Stimulated activated CD4-positive, alpha-beta T cell treated with anti-CD3 and anti-CD28 coated beads, Interleukin-4, amount 100 ng/mL, for 4 hours (primary cell): ENCODE measurements at places on chromosomes 1 and 21.

DNA sequence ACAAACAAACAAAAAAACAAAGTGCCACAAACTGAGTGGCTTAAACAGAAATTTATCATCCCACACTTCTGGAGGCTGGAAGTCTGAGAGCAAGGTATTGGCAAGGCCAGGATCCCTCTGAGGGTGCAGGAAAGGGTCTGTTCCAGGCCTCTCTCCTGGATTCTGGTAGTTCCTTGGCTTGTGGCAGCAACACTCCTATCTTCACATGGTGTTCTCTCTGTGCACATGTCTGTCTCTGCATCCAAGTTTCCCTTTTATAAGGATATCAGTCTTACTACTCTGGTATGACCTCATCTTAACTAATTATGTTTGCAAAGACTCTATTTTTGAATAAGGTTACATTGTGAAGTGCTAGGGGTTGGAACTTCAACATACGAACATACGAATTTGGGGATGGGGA is 5.3 kb upstream of the VASH2 start:
- no peak for DNase-seq

DNA sequence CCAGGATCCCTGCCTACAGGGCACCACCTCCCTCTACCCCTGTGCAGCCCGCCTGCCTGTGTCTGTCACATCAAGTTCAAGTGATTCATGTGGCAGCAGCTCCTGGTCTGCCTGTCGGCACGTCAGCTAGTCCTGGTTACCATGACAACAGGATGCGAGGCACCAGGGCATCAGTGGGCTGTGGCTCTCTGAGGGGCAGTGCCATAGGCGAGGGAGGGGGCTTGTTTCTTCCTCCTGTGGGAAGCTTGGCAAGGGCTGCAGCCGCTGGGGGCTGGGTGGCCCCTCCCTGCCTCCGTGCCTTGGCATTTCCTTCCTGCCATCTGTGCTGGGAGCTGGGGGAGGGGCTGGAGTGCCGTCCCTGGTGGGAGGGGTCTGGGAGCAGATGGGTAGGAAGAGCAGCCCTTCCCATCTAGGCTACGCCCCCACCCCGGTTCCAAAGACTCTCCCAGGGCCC is 43.1 kb downstream of the FOXO6 start:
- no peak for DNase-seq

GRCh38 chr21:45511007-45511406 is 31.2 kb downstream of the SLC19A1 start:
- DNase-seq = no peak

- no peak for DNase-seq
These were observed 98.2 kb downstream of the CACHD1 start for GRCh38 chr1:64568171-64568450.

DNA sequence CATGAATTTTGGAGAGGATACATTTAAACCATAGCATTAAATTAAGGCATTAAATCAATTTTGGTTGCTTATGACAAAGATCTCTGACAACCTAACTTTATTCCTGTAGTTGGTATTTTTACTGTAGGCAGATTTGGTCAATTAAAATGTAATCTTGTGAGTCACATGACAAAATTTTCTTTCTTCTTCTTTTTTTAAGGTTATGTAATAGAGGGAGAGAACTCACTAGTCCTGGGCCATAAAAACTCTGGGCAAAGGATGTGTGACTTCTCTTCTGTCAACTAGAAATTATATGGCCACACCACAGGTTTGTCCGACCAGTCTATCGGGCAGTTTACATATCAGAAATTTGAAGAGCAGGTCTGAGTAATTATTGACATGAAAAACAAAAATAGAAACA is 181.4 kb downstream of the RYR2 start:
- DNase-seq = no peak

- DNase-seq = no peak
These were observed 33.0 kb downstream of the SH3BGR start for GRCh38 chr21:39484711-39485276.

DNA sequence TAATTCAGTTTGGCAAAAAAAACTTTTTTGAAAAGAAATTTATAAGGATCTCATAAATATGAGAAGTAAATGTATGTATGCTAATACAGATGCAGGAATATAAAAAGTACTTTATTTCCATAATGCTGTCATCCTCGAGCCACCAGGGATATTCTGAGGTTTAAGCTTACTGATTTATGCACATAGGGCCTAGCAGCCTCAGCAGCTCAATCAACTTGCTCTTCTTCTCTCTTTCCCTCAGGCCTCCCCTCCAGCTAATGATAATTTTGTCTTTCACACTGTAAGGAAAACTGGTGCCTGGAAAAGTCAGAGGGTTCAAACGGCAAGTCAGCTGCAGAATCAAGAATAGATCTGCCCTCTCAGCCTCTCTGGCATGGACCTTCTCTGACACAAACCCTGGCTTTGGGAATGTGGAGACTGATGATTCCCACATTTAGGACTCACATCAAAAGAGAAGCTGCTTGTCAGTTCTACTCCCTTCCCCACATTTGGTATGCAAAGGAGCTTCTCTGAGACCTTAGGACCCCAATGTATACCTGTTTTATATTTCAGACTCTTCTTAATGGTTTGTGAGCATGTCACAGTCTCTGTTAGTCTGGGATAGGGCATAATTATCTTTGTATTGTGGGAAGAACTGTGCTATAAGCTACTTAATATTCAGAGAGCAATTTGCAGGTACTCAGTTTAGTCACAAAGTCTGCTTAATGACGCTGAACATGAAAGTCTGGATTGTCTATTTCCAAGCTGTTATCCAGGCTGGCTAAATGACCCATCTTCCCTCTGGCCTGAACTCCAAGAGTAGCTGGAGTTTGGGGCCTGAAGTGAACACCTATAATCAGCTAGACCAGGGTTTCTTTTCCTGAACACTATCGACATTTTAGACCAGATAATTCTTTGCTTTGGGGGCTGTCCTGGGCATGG is 52.1 kb upstream of the DIPK1A start:
- no peak for DNase-seq
